Hematopoietic multipotent progenitor cell treated with erythropoietin and hydrocortisone succinate and interleukin-3 and kit ligand, for 8 days (in vitro differentiated cells): ENCODE measurements at places on chromosomes 12 and 14.

DNA sequence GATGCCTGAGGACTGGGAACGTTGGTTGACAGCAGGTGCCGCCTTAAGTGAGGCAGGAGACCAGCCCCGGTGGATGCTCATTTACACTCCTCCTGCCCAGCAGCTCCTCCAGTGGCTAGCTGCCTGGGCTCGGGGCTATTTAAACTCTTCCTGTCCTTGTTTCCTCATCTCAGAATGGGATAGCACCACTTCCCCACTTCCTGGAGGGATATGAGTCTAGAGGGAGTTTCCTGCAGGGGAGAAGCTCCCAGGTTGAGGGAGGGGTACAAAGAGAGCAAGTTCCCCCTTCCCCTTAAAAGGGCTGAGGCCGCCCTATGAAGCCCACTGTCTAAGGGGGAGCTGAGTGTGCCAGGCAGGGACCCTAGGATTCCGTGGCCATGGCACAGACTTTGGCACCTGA lies 311.2 kb downstream of the AACS start:
- no peak for DNase-seq

DNA sequence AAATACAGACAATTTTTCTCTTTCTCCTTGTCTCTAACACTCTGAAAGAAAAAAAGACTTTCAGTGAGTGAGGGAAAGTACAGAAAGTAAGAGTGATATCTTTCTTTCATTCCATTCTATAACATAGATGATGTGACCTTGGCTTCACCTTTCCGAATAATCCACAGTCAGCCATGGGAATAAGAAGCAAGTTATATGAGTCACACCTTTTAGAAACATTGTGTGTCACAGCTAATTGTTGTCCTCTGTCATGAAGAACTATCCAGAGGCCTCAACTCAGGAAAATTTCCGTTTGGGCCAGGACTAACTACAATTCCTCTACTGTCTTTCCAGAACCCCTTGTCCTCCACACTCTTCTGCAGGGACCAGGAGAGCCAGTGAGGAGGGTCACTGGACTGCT lies 209.7 kb upstream of the FAR2 start:
- no peak for DNase-seq

- DNase-seq: no peak
These were observed 1.5 kb downstream of the RILPL1 start for GRCh38 chr12:123532019-123532418.

DNA sequence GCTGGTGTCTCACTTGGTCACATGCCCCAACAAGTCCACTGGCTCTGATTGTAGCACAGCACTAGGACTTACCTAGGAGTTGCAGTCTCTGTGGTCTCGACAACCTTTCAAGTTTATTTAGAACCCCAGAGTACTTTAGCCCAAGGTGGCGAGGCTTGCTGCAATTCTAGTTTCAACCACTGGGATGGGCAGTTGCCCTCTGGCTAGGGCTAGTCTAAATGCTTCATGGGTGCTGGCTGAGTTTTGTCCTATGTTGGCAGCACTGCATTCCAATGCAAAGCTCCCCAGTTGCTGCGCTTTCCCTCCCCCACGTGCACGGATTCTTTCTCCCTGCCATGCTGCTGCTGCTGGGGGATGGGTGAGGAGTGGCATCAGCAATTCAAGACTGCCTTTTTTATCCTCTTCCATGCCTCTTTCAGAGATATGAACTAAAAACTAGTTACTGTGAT lies 207.9 kb downstream of the SYNE2 start:
- peak; percentile 38 for DNase-seq

DNA sequence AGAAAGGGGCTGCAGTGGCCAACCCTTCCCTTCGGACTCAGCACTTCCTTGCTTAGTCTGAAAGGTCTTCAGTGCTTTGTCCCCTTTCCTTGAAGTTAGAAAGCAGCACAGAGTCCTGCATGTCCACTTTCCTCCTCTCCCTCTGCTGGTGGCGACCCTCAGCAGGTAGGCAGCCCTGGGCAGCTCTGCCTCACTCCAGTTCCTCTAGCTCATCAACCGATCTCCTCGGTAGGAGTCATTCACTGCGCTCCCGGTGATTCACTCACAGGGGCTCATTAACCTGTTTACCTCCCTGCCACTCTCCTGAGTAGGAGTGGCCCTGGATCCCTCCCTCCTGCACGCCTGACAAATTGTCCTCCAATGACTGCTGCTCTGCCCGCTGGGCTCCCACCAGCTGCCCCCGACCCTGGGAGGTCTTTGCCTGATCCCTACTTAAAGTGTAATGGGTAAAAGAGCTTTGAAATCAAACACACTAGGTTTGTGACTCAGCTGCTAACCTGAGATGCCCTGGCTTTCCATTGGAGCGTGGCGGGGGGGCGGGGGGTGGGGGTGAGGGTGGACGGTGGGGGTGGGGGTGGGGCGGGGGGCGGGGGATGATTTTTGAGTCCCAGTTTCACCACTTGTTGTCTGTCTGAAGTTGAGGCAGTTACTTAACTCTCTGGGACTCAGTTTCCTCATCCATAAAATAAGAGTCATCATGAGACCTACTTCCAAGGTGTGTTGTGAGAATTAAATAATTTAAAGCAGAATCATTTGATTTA lies 4.2 kb downstream of the SCNN1A start:
- DNase-seq: no peak

GRCh38 chr14:84323978-84324377 lies 1206.0 kb upstream of the FLRT2 start:
- no peak for DNase-seq
